ENCODE measurements at places on chromosomes 3 and 15.

GRCh38 chr3:131067983-131068382 is 41.3 kb downstream of the NEK11 start:
- DNase-seq = no peak

- DNase-seq = no peak
These were observed 5.8 kb upstream of the DBR1 start for GRCh38 chr3:138180375-138181029.

DNA sequence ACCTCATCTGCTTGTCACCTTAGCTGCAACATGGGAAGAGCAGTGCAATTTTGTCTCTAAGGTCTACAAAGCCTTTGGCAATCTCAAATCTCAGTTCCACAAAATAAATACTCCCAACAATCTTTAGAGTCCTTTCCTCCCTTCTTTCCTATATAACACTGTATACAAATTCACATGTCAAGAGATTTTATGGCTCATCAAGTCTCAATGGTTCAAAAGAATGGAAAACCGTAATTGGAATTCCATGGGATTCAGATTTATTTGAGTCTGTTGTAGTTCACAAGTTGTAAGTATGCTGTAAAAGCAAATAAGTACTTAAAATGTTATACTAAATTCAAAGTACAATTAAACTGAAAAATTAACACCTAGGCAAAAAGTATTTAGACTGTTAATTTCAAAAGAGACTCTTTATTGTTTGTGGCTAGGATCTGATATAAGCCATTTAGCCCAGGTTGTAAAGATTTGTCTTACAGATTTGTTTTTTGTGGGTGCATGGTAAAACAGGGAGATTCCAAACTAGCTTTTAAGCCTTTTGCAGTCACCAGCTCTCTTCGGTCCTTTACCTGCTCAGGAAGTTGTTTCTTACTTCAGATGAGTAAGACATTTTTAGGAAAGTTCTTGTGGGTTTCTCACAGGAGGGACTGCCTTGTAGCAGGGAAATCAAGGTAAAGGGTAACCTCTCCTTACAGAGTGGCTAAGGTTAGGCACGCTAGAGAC is 50.1 kb downstream of the CMSS1 start:
- no peak for DNase-seq

GRCh38 chr3:108345492-108346205 is 49.3 kb downstream of the HHLA2 start:
- DNase-seq = no peak

GRCh38 chr3:127175272-127175671 is 17.7 kb upstream of the PRR23E start:
- no peak for DNase-seq

- no peak for DNase-seq
These were observed 36.1 kb upstream of the CNTN6 start for GRCh38 chr3:1056744-1057143.

Data from right hindlimb (tissue), 1 donor.